Effector CD4-positive, alpha-beta T cell (primary cell): ENCODE measurements at places on chromosomes 2 and 18.

- DNase-seq = no peak
Measured at GRCh38 chr2:67560771-67561456, 163.8 kb downstream of the ETAA1 start.

GRCh38 chr2:227724394-227725039 is at the start of gene SCYGR6:
TSS of gene SCYGR6 (minus strand) at chr2:227724757. CDS start at chr2:227724757, 0 bp downstream.
- no peak for DNase-seq

DNA sequence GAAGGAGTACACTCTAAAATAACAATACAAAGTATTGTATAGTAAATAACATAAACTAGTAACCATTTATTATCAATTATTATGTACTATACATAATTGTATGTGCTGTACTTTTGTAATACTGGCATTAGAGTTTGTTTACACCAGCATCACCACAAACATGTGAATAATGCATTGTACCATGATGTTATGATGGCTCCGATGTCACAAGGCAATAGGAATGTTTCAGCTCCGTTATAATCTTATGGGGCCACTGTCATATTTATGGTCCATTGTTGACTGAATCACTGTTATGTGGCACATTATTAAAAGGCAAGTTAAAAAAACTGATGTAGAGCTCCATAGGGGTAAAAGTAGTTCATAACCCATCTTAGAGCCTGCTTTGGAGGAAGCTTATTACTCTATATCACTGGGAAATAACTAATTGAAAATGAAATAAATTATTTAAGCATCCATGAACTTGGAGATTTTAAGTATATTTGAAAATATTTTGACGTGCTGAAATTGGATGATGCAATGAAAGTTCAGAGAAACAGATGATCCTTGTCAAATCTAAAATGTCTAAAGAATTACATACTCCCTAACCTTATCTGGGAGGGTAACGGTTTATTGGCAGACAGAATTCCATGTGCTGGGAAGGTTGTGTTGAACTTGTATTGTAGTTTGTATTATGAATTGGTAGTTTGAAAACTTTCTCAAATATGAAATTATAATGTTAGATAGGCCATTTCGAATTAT is 2.4 kb downstream of the SKA1 start:
- DNase-seq = no peak

DNA sequence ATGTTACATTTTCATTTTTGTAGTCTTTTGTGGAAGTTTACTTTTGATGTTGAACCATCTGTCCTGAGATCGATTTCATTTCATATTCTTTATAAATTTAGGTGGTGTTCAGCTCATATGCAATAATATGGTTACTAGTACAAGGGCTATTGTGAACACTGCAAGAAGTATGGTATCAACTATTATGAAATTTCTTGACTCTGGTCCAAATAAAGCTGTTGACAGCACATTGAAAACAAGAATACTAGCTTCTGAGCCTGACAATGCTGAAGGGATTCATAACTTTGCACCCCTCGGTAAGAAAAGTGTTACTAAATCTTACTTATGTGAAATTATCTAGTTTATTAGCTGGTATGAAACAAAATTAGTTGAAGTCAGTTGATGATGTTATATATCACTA is 124.9 kb upstream of the TTC27 start:
- no peak for DNase-seq

GRCh38 chr2:164984428-164984827 is 29.1 kb upstream of the SLC38A11 start:
- DNase-seq = no peak

DNA sequence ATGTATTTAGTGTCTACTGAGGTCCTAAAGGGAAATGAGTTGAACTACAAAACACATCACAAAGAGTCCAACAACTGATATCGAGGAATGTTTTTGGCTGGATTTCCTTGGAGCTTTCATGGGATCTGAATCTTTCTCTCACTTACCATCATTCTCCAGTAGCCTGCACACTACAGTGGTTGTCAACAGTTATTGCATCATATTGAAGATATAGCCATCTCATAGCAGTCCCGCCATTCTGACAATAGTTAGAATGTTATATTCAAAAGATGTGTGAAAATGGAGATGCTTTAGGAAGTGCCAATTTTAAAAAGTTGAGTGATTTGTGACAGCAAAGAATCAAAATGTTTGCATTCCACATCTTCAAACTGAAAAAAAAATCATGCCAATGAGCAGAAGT is 186.8 kb downstream of the DSC3 start:
- no peak for DNase-seq

- DNase-seq = no peak
Measured at GRCh38 chr2:79511320-79511951, 1.4 kb upstream of the CTNNA2 start.

DNA sequence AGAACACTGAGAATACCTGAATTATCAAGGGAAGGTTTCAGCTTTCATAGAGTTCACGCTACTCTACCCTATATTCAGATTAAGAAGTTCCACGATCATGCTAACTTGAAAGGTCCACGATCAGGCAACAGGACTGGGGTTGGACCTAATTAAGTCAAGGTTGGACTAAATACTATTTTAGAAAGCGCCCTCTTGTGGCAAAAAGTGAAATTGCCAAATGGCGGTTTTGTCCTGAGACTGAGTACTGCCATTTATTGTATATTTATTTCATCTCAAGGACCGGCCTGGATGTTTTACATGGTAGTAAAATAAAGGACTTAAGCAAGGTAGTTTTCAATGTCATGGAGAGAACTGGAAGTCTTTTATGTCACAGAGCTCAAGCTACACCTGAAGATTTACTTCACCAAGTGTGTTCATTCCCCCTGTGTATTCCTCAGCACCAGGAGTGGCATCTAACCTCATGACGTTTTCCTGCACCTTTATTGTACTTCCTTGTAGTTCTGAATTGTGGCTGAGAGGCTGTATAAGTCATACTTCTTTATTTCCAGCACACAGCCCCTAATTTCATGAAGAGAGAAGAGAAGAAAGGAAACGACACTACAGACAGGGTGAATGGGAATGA is 56.8 kb downstream of the SRD5A2 start:
- peak; percentile 34 for DNase-seq

DNA sequence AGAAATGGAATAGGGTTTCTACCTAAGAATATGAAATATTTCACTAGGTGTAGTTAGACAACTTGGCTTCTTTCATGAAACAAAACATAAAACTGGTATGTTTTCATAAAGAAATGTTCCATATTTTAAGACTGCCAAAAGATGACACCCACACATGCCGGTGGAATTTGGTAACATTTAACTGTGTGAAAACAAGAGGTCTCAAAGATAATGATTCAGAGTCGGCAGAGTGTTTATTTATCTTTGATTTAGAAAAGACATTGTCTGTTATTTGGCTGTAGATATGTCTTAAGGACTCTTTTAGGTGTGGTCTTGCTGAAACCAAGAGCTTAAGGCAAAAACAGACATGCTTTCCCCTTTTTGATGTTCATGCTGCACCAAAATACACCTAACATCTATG is 63.5 kb upstream of the FN1 start:
- no peak for DNase-seq

DNA sequence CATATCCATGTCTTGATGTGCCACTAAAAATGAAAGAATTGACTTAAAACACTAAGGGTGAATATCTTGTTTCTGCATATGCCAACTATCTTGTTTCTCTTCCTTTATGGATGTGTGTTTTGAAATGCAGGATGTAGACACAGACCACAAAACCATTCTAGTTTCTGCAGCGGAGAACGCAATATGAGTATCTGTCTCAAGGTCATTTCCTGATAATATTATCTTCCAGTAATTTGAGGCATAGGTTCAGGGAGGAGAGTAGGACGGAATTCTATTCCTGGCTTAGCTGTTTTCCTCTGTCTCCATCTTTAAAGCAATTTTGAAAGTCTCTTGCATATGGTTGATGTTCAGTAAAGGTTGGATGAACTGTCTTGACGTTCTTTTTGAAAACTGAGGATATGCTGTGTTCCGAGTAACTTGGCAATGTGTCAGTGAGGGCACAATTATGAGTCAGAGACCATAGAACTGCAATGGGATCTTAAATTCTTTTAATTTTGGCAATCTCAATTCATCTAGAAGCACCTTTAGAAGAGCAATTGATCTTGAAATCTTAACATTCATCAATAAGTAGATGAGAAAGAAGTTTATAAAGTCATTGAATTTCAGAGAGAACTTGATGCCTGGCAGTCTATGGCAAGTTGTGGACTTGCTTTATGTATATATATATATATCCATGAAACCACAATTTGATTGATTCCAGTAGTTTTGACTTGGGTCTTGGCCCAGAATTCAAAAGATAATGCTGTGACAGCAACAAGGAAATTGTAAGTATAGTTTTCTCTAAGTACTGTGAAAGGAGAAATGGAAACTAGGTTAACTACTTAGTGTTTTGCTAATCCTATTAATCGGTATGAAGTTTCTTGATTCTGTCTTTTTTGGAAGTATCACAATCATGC is 24.8 kb downstream of the RAB27B start:
- DNase-seq = no peak

GRCh38 chr2:70698847-70699246 is 69.2 kb downstream of the ADD2 start:
- DNase-seq = no peak

- no peak for DNase-seq
Measured at GRCh38 chr2:235278771-235279355, 215.0 kb upstream of the AGAP1 start.

DNA sequence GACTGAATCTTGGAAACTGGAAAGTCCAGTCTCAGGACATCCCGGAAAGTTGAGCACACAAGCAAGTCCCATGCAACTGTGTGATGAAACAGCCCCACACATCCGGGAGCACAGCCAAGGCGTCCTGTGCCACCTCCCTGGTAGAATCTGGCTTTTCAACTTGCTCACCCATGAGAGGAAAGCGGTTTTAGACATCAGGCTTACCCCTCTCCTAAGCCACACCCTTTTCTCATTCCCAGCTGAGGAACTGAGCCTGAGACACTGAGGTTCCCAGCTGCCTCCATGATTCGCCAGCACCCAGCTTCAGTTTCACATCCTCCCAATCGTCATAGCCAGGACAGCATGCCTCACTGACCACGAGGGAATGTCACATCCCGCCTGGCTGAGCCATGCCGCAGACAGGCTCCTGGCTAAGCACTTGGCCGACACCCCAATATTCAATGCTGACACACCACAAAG is 60.3 kb downstream of the STEAP3 start:
- DNase-seq = no peak

DNA sequence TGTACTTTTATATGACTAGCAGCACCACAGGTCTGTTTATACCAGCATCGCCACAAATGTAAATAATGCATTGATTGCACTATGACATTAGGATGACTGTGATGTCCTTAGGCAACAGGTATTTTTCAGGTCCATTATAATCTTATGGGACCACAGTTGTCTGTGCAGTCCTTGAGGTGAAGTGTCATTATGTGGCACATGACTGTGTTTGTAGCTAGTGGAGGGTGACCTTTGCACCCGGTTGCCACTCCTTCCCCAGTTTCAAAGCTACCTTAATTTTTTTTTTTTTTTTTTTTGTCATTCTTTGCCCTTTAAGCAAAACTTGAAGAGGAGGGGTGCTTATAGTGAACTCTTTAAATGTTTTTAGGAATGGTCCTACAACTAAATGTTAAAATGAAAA is 386.4 kb downstream of the THSD7B start:
- no peak for DNase-seq

DNA sequence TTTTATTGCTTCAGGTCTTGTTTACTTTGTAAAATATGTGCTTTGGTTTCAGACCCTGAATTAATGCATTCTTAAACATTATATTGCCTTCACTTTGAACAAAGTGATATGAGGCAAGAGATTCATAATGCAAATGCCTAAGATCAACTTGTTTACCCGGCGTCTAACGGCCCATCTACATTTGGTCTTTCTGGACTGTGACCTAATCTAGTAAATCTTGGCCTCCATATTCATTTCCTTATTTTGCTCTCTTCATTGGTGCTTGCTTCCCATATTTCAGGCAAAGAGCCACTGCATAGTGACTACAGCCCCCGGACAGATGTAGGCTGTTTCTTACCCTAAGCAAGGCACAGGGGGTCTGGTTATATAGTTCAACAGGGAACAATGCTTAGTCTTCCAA is 53.0 kb upstream of the SLC39A10 start:
- DNase-seq = no peak

DNA sequence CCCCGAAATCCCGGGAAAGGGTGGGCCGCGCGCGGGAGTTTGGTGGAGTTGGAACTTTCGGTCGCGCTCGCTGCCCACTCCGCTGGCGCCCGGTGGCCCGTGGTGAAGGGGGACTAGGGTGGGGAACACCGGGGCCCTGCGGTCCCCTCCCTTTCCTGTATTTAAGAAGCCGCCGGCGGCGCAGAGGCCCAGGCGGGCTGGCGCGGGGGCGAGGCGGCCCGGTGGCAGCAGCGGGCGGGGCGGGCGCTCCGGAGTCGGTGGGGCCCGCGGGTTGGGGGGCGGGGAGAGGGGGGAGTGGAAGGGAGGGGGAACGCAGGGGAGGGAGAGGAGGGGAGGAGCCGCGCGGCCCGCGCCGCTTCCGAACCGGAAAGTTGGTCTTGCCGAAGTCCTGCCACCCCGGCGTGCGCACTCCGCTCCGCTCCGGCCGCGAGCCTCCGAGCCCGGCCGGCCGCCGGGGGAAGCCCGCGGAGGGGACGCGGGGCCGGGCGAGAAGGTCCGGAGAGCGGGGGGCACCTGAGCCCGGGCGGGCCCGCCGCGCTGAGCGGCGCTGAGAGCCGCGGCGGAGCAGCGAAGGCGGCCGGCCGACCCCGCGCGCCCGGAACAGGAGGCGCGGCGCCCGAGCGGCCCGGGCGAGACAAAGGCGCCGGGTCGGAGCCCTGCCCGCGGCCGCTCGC is 425 bp upstream of the SALL3 start:
- DNase-seq = no peak

DNA sequence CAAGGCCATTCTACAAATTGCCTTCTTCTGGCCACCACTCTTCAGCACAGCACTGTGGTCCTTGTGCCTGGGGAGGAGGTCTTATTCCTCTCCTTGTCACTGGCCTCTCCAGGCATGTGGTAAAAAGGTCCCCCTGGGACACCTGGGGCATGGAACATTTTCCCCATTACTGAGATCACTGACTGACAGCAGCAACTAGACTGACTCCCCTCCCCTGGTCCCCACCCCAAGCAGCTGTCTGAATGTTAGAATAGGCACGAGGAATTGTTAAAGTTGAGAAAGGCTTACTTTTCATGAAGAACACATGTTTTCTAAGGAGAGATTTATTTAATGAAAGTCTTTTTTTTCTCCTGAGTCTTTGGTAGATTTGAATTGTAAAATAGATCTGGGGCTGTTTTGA is 39.5 kb upstream of the RTN4 start:
- DNase-seq = no peak

DNA sequence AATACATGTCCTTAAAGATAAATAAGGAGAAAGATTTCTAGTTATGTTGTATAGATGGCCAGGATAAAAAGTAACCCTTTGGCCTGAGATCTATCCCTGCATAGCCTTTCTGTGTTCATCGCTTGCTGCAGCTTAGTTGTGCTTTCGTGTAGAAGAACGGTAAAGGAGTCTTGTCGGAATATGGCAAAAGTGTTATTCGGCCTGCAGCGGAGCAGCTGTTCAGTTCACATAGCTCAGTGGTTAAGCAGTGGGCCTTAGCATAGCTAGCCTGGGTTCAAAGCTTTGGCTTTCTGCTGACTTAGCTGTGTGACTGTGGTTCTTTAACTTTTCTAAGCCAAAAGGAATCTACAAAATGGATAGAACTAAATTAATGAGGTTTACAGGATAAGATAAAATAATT is 55.4 kb downstream of the MALT1 start:
- no peak for DNase-seq
